Kidney epithelial cell (primary cell): ENCODE measurements at places on chromosomes 4 and X.

DNA sequence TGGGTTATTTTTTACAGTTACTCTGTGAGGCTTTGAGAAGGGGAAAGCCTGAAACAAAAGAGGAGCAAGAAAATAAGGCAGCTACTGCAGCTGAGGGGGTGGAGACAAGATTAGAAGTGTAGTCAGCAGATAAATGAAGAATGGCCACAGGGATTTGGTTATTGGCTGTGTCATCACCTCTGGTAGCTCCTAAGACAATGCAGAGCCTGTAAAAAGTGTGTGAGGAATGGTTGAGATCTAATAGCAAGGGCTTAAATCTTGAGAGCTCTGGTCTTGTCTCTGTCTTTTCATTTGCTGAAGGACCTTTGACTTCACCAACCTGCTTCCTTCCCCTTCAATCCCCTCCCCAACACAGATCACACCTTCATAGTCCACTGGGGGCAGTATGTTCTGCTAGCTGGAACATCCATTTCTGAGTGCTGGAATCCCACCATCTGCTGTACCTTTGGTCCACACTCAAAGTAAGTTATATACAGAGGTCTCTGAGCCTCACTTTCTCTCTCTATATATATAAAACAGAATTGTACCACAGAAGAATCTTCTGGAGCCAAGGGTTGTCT, 213.7 kb upstream of the ZIC3 start:
- DNase-seq: no peak

DNA sequence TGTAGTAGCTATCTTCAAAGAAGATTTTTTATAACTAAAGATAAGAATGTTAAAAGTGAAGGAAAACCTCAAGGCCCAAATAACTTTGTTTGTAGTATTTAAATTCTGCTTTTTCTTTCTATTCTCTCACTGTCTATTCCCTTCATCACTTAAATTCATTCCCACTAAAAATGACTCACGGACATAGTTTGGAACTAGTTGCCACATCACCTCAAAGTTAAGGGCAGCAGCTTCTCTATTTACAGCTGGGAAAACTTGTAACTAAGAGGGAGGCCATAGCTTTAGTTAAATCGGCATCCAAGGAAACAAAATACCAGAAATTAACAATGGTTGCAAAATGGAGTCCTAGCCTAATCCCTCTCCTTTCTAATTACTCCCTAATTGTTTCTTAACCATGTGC, 325.4 kb upstream of the MAGEB2 start:
- no peak for DNase-seq

DNA sequence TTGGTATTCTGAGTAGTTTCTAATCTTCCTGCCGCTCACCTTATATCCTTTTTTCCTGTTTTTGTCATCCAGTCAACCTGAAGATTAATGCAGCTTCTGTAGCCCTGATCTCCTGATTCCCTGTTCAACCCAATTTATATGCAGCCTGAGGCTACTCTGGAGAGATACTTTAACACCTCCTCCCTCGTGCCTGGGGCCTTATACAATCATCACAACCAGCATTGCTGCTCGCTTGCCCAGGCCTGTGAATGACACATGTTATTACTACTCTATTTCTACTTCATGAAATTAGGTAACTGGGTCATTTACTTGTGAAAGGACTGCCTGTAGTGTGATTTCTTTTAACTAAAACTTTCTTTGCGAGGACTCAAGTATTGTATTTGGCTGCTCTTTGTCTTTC, 33.7 kb upstream of the WDR17 start:
- no peak for DNase-seq

DNA sequence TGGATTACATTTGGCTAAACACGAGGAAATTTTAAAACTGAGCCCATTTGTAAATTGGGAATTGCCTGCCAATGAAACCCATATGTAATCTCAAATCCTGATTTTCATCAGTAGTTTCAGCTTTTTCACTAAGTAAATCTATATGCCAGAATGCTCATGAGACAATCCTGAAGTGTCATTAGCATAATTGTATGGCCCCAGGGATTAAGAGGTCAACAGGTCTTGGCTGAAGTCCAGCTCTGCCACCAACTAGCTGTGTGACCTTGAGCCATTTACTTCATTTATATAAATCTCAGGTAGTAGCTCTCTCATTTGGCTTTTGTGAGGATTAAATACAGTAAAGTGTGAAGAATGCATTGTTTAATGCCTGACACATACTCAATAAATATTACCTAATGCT, 320.5 kb upstream of the EMCN start:
- no peak for DNase-seq

- no peak for DNase-seq
Observed at GRCh38 chr4:69823481-69824186, 36.3 kb downstream of the SULT1E1 start.

DNA sequence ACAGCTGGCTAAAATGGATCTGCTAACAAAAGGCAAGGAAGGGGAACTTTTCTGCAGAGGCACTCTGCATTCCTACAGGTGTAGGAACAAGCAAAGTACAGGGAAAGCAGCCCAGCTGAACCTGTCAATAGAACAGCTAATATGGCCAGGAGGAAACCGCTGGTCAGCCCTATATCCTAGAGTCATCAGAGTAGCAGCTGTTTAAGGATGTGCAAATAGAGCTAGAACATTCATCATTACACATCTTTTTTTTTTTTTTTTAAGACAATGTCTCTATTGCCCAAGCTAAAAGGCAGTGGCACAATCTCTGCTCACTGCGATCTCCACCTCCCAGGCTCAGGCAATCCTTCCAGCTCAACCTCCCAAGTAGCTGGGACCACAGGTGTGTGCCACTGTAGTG, 163.0 kb downstream of the BTC start:
- no peak for DNase-seq

DNA sequence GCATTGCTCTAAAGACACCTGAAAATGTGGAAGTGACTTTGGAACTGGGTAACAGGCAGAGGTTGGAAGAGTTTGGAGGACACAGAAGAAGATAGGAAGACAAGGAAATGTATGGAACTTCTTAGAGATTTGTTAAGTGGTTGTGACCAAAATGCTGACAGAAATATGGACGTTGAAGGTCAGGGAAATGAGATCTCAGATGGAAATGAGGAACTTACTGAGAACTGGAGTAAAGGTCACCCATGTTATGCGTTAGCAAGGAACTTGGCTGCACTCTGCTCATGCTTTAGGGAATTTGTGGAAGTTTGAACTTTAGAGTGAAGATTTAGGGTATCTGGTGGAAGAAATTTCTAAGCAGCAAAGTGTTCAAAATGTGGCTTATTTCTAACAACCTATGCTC, 99.4 kb downstream of the FAM13A start:
- DNase-seq: no peak

GRCh38 chr4:146472404-146472803, 49.3 kb downstream of the SLC10A7 start:
- no peak for DNase-seq

DNA sequence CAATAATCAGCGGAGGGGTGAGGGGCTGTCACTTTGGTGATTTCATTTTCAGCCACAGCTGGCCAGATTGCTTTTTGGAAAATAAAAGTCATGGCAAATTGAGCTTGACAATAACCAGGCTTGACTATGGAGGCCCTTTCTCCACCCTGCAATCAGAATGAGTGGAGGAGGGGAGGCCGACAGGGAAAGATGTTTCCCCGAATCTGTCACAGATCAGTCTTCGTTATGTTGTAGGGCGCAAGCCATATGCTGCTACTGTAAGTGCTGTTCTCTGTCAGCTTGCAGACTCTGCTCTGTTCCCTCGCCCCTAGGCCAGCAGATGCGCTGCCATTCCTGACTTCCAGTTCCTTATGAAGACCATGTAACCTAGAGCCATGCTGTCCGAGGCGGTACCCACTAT, 114.1 kb downstream of the MGST2 start:
- no peak for DNase-seq

- DNase-seq: no peak
Observed at GRCh38 chr4:47519239-47519883, 34.3 kb downstream of the ATP10D start.

DNA sequence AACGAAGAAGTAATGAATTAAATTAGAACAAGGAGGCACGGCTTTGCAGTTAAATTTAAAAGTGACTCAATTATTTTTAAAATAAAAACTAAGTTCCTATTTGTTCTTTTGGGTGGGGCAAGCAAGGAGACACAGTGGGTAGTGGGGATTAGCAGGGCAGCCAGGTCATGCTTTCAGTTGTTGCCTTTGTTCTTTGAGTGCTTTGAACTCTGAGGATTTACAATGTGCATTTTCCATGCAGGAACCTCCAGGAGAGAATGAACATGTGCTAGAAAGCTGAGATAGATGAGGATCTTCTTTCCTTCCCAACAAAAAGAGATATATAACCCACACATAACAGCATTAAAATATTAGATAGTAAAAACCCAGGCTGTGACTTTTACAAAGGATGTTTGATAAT, 420.4 kb upstream of the CTSO start:
- no peak for DNase-seq

GRCh38 chr4:113627321-113627720, 134.2 kb downstream of the CAMK2D start:
- DNase-seq: no peak

DNA sequence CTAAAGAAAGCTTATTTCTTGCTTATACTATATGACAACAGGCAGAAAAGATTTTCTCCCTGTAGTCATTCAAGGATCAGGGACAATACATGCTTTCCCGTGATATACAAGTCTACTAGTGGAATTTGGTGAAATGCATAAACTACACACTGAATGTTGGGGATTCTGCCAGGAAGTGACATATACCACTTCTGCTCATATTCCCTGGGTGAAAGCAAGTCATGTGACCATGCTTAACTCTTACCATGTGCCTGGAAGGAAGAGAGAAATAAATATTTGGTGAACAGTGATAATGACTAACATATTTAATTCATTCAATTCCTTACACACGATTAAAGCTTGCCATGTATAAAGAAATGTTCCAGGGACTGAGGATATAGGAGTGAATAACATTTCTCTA, 534.6 kb downstream of the PPARGC1A start:
- DNase-seq: no peak

DNA sequence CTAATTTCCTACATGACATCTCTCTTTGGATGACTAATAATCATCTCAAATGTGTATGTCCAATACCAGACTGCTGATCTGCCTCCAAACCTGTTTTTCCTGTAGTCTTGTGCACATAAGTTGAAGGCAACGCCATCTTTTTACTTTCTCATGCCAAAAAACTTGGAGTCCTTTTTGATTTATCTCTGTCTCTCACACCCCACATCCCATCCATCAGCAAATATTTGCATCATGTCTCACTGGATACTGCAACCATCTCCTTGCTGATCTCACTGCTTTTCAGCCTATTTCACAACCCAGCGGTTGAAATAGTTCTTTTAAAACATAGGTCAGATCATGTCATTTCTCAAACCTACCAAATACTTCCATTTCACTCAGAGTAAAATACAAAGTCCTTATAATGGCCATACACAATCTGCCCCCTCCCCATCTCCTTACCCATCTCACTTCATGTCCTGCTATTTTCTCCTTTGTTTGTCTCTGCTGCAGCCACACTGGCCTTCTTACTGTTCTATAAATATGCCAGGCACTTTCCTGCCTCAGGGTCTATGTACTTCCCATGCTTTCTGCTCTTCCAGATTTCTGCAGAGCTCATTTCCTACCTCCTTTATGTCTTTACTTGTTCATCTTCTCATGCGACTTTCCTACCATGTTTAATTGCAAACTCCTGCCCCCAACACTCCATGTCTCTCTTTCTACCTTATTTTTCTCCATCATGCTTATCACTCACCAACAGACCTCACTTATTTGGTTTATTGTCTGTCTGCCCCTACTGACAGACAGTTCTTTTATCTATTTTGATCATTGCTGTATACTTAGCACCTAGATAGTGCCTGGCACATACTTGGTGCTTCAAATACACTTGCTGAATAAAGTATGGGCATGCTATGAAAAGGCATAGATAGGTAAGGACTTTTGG, 98.8 kb downstream of the ANXA3 start:
- no peak for DNase-seq

DNA sequence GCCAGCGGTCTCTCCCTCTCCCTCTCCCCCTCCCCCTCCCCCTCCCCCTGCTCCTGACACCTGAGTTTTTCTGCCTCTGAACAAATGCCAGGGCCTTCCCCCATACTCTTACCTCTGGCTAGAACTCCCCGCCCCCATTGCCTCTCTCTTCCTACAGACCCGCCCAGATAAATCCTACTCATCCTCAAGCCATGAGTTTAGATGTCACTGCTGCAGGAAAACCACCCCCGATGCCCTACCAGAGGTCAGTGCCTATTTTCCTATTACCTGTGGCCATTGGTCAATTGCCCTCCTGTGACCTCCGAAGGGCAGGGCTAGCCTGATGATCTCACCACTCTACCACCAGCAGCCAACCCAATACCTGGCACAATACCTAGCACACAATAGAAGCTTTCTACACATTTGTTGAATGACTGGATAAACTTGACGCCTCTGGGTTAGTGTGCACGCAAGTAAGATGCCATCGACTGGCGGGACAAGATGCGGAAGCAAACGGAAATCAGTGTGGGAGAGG, 43.7 kb downstream of the SLC2A9 start:
- DNase-seq: no peak

DNA sequence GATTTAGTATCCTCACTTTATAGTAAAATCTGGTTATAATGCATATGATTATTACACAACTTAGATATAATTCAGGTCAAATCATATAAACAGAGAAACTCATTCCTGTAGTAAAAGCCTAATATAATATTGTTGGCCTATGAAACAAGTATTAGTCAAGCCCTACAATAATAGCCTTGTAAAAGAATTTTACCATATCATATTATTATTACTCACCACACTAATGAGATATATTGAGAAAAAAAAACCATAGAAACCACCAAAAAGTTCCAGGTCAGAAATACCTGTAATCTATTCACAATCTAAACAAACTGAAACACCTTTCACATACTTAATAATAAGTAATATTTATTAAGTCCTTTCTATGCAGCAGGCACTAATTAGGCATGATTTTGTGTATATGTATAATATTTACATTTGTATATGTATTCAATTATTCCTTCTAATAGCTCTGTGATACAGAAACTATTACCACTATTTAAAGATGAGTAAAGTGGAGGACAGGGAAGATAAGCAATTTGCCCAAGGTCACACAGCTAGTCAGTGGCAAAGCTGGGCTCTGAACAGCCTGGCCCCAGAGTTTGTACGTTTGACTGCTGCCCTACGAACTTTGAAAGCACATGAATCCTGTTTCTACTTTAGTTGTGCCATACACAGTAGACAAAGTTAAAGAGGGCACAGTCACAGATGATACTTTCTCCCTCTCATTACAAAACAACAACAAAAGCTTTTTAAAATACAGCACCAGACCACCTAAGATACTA, 9.0 kb downstream of the ZNF827 start:
- no peak for DNase-seq

DNA sequence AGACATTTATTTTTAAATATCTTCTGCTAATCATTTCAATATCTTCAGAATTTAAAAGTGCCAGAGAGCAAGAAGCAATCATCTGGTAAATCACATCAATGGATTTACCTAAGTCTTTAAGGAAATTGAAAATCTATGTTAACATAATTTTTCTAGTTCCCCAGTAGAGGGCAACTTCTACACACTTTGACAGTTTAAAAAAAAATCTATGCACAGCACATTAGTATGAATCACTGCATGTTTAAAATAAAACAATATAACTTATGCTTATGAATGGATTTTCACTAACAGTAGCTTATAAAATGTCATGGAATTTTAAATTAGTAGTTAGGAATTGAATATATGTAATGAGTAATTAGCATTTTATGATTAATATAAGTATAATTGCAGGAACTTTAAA, 126.5 kb downstream of the REELD1 start:
- no peak for DNase-seq

- DNase-seq: no peak
Observed at GRCh38 chr4:621296-622070, 3.9 kb upstream of the PDE6B start.
